ENCODE measurements at places on chromosomes 2 and 18.

- no peak for DNase-seq
These were observed 79.7 kb upstream of the FZD5 start for GRCh38 chr2:207849443-207849842.

- no peak for DNase-seq
These were observed 86.0 kb upstream of the KIF5C start for GRCh38 chr2:148789059-148789458.

GRCh38 chr2:33197198-33197938 is 250.6 kb downstream of the LTBP1 start:
- no peak for DNase-seq

- DNase-seq, result no peak
These were observed 27.9 kb upstream of the GREB1 start for GRCh38 chr2:11505652-11506610.

DNA sequence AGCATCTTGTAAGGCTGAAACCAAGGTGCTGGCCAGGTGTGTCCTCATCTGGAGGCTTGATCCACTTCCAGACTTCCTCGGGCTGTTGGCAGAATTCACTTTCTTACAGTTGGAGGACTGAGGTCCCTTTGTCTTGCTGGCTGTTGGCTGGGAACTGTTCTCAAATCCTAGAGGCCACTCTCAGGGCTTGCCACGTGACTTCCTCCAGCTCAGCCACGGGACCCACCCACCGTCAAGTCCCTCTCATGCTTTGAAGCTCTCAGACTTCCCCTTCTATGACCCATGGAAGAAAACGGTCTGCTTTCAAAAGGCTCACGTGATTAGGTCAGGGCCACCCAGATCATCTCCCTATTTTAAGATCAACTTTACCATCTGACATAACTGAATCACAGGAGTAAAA is 77.1 kb downstream of the SMAD4 start:
- DNase-seq, result no peak

GRCh38 chr2:9410108-9410507 is 13.2 kb downstream of the ITGB1BP1 start:
- no peak for DNase-seq

GRCh38 chr2:9703701-9704221 is 73.0 kb upstream of the YWHAQ start:
- DNase-seq, result peak; percentile 20

GRCh38 chr2:237520290-237520689 is 33.2 kb downstream of the MLPH start:
- DNase-seq, result no peak

- peak; percentile 79 for DNase-seq
These were observed 717 bp downstream of the IHH start for GRCh38 chr2:219059725-219060682.

- no peak for DNase-seq
These were observed 72.3 kb upstream of the FOSL2 start for GRCh38 chr2:28320371-28320770.

DNA sequence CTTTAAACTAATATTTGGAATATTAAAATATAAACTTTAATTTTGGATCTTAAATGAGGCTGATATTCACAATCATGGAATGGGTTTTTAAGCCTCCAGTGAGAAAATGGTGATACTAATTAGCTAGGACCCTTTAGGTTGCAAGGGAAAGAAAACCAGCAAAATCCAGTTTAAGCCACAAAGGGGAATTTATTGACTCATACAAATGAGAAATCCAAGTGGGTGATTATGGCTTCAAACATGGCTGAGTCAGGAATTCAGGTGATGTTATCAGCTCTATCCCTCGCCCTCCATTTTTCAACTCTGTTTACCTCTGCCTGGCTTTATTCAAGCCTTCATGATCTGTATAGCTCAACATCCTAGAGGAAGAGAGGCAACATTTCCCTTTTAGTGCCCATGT is 75.3 kb upstream of the DLX2 start:
- DNase-seq, result no peak

- no peak for DNase-seq
These were observed 134.6 kb upstream of the ZEB2 start for GRCh38 chr2:144654523-144654922.

- no peak for DNase-seq
These were observed 74.4 kb upstream of the EPB41L3 start for GRCh38 chr18:5618047-5618688.

GRCh38 chr2:235286622-235287374 is 207.0 kb upstream of the AGAP1 start:
- no peak for DNase-seq

- DNase-seq, result no peak
These were observed 256.2 kb downstream of the DLGAP1 start for GRCh38 chr18:4198956-4199355.

- no peak for DNase-seq
These were observed 35.2 kb upstream of the GPR39 start for GRCh38 chr2:132381376-132381775.

DNA sequence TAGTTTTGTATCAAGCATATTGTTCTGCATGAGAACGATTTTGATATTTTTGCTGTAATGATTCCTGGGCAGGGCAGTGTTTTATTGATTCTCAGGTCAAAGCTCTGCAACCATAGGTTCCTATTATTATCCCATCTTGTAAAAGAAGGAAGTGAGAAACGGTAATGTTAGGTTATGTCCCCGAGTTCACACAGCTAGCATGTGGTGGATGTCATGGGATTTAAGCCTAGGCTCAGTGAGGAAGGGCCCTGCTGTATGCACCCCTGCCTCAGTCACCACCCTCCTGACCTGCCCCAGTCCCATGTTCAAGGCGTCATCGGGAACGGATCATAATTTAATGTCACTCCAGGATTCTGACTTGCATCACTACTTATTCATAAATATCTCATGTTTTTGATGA is 10.7 kb downstream of the ACP1 start:
- DNase-seq, result no peak

DNA sequence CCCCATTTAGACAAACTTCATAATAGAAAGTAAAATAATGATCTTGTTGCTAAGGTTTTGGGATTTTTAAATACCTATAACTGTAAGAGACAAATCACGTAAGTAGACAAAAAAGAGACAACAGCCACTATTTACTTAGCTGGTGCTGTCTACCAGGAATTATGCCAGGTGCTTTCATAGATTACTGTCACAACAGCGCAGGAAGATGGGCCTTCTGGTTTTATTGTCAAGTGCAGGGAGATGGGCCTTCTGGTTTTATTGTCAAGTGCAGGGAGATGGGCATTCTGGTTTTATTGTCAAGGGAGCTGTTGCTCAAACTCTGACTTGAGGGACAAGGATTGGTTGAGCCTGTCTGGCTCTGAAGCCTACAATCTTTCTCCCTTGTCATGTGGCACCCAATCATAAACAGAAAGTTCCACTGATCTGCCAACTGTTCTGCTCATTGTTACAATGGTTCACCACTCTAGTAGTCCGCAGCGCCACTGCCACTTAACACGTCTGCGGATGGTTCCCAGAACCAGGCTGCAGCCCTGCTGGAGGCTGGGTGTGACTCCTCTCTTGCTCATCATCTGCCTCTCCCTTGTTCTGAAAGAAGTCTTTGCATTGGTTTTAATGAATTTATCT is 95.0 kb downstream of the RNF144A start:
- DNase-seq, result no peak

- no peak for DNase-seq
These were observed 125.6 kb upstream of the CDCA7 start for GRCh38 chr2:173229086-173229485.

DNA sequence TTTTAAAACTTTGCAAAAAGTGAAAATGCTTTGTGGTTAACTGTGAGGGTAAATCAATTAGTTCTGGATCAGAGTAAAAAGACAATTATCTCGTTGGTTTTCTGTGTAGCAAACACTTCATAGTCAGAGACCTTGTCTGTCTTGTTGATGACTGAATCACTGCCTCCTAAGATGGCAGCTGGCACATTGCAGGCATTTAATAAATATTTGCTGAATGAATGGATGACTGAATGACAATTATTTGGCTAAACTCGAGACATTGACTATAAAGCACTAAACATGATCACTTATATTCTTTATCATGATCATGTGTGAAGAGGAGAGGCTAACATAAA is 96.2 kb downstream of the MAIP1 start:
- no peak for DNase-seq

GRCh38 chr2:4340536-4340935 is 637.2 kb downstream of the DCDC2C start:
- no peak for DNase-seq

GRCh38 chr18:28837100-28837499 is 660.2 kb upstream of the CDH2 start:
- DNase-seq, result no peak

GRCh38 chr2:32946314-32947075 is at the start of gene LTBP1:
TSS of gene LTBP1 (plus strand) at chr2:32946953. CDS start at chr2:32947325, 372 bp downstream.
- DNase-seq, result peak; percentile 86

- no peak for DNase-seq
These were observed 79.2 kb downstream of the KLHL29 start for GRCh38 chr2:23464156-23464555.

DNA sequence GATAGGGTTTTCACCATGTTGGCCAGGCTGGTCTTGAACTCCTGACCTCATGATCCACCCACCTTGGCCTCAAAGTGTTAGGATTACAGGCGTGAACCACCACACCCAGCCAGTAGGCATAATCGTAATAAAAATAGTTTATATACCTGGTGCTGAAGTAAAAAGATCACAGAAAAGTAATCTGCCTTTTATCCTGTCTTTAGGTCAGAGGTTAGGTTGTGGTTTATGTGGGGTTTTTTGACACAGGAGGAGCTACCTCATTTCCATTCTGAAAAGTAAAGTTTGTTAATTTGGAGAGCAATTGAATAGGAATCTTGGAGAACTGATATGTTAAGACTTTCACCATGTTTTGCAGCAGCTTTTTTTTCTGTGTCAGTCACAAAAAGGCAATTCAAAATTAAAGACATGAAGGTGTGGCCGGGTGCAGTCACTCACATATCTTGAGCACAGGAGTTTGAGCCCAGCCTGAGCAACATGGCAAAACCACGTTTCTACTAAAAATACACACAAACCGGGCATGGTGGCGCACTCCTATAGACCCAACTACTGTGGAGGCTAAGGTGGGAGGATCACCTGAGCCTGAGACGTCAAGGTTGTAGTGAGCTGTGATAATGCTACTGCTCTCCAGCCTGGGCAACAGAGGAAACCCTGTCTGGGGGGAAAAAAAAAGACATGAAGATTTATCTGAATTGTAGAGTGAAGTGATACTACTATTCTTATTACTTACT is 31.5 kb downstream of the CCNT2 start:
- DNase-seq, result no peak

DNA sequence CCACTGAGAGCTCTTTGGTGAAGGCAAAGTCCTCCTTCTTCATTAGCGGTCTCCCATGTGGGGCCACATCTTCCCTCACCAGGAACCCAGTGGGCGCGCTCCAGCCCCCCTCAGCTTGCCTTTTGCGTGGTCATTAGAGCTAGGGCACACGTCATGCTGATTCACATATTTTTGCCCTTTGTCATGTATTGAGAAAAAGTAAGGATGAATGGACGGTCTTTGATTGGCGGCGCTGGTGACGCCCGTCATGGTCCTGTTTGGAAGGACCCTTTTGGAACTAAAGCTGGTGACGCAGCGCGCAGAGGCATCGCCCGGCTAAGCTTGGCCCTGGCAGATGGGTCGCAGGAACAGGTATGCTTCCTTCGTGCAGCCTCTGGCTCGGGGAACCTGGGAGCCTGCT is 3.1 kb downstream of the SLC14A1 start:
- no peak for DNase-seq

DNA sequence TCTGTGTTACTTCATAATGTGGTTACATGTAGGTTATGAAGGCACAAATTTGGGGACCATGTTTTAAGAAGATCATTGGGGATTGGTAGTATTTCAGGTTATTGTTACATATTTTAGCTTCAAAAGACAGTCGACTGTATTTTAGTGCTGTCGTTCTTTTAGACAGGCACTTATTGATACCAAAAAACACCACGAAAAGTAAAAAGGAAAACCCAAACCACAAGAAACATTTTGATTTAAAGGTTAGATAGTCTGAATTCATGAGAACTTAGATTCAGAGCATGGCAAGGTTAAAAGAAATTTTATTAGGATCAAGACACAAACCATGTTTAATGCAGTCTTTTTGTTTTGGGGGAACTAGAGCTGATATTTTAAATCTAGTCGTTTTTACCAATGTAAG is 209.0 kb downstream of the CAMKMT start:
- no peak for DNase-seq

- peak; percentile 52 for DNase-seq
These were observed 222.2 kb downstream of the C1D start for GRCh38 chr2:67840460-67841068.

DNA sequence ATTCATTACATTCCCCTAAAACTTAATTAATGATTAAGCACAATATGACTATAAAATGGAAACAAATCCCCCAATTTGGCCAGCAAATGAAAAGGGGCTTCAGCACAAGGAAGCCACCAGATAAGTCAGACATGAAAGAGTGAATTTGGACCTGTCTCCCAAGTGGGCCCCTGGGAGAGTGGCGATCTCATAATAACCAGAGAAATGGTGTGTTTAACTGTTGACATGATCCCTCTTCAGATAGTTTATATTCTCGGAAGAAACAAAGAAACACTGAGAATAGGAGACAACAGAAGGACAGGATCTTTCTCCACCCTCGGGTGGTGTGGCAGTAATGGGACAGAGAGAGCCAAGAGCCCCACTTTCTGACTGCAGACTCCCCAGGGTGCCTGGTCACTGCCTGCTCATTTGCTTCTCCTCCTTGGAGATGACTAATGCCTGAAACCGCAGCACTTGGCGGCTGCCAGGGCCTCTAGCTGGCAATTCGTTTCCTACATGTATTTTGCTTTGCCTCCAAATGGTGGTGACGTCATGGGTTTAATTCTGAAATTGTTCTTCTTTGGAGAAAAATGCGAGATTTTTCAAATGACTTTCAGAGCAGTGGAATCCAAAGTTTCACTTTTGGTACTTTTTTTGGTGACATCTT is 46.4 kb upstream of the SPP2 start:
- DNase-seq, result no peak

- DNase-seq, result no peak
These were observed 20.1 kb upstream of the C2orf72 start for GRCh38 chr2:231017231-231017598.

DNA sequence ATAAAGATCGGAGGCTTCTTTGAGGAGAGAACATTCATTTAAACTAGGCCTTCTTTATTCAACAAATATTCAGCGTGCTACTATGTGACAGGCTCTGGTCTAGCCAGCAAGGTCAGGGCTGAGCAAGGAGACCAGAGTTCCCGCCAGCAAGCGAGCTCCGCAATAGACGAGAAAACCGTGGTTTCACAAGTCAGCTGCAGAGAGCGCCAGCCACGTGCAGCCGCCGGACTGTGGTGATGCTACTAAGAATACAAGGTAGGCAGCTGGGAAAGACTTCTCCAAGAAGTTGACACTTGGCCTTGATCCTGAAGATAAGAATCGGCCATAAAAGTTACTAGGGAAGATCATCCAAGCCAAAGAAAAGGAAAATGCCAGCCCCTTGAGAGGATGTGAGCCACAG is 533.7 kb upstream of the SALL3 start:
- no peak for DNase-seq

GRCh38 chr2:240989451-240990265 is 8.8 kb upstream of the SNED1 start:
- peak; percentile 86 for DNase-seq

- peak; percentile 38 for DNase-seq
These were observed 72.3 kb downstream of the RTP5 start for GRCh38 chr2:241941691-241942301.

- DNase-seq, result peak; percentile 85
These were observed 249.4 kb upstream of the HS6ST1 start for GRCh38 chr2:128568106-128568505.

GRCh38 chr18:32173654-32174053 is 16.2 kb upstream of the MEP1B start:
- no peak for DNase-seq
